ENCODE measurements at places on chromosomes 1 and 21. TPM values are rescaled to one million over a fixed set of nuclear protein-coding genes. Genes with fewer than 3 reads are reported as not detected.

SLAMF6 gene
- total RNA-seq = not detected

PPM1J gene
- total RNA-seq = 0.69 TPM

LDLRAD1 gene
- not detected for total RNA-seq

PROK1 gene
- not detected for total RNA-seq

DNA sequence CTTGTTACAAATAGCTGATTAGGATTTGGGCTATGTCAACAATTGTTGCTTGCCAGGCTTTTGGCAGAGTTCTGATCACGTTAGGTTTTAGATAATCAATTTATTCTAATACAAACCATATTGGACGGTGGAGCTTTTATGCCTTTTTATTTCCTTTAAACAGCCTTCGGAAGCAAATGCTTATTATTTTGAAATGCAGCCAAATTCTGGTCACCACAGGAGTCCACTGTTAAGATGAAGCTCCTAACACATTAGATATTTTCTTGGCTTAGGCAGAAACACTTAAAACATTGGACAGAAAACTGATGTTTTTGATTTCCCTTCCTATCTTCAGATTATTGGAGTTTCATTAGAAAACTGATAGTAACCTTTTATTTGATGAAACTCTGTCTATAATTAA lies 82.9 kb downstream of the CENPF start:
- no peak for DNase-seq

DNA sequence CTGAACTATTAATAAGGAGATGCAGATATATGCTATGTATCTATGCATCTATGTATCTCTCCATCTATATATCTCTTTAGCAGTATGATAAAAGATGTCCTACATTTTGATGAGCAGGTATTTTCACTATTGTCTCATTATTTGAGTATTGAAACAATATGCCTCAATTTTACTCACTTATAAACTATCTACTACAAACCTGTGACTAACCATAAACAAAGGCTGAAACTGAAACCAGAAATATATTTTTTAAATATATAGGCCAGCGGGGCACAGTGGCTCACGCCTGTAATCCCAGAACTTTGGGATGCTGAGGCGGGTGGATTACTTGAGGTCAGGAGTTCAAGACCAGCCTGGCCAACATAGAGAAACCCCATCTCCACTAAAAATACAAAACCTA lies 22.0 kb downstream of the EIF4G3 start:
- DNase-seq = no peak

- no peak for DNase-seq
These were observed 22.4 kb downstream of the EDN2 start for GRCh38 chr1:41461790-41462679.

DNA sequence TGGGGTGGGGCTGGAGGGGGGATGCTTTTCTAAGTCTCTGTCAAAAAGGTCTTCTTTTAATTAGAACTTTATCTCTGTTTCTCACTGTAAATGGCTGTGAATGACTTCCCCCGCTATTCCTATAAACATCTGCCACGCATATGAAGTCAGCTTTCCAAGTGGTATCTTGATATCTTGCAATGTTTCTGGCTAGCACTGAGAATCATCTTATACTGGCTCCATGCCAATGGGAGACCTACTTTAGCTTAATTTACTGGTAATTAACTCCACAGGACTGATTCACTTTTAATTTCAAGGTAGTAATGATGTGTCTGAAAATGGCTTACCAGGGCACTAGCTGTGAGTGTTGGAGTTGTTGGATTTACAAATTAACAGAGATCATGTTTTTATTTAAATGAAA lies 4.3 kb downstream of the GPR88 start:
- DNase-seq = no peak

DNA sequence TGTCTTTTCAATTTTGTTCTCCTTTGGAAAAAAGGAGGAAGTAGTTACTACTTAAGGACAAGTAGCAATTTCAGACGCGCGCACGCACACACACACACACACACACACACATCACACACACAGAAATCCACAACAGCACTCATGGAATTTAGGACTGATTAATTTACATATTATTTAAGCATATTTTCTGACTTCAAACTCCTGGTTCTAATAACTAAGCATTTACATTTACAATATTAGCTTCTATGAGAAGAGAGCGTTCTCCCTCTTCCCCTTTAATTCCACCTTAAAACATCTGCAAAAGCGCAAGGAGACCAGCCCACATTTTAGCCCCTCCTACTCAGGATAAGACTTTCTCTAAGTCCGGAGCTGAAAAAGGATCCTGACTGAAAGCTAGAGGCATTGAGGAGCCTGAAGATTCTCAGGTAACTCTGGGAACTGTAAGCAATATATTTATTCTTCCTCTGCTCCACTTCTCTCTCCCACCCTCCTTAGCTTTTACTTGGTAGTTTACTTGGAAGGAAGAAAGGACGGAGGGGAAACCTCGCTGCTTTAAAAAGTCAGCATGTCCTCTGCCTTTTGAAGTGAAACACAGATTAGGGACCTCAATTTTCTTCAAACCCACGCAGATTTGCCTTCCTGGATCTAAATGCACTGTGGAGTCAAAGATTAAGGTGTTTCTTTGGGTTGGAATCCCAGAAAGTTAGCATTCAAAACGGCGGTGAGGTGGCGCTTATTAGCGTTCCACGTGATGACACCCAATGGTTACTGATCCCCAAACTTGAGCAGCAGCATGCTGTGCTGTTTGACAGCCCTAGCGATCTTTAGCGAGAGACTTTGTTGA lies at the start of gene PLA2G4A:
TSS of gene PLA2G4A (plus strand) at position 339 of the 844 bp plus-strand sequence. CDS start 25,406 bp downstream, outside the sequence.
- DNase-seq = no peak

All from glutamatergic neuron (in vitro differentiated cells).